ENCODE measurements at places on chromosomes 16 and 17.

DNA sequence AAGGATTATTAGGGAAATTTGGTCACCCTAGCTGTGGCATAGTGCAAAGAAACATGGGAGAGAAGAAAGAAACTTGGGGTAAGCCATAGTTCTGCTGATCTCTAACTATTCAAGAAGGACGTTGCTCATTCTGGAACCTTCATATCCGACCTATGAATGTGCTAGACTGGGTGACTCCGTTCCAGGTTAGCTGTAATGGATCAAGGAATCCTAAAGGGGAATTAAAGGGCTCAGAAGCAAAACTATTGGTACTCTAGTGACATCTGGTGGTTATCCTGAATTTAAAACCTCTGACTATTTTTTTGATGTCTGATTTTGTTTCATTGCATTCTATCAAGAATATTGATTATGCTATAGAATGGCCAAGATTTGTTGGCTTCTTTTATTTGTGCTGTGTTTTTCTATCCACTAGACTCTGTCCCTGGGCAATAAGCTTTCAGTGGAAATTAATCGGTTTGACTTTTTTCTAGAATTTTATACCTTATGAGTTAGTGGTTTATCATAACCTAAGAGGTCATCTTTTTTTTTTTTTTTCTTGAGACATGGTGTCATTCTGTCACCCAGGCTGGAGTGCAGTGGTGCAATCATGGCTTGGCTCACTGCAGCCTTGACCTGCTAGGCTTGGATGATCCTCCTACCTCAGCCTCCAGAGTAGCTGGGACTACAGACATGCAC, 19.5 kb downstream of the PCTP start:
- peak; percentile 33 for DNase-seq

DNA sequence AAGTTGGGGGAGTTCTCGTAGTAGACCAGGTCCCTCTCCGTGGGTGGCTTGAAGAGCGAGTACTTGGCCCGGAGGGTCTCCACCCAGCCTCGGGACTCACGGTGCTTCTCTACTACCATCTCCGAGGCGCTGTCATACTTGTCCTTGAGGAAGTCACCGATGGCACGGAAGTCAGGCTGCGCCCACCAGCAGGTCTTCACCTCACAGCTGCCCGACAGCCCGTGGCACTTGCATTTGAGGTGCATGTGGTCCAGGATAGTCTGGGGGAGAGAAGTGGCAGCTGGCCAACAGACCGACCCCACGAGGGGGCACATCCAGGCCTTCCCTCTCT, 50.0 kb downstream of the WNT3 start:
- no peak for DNase-seq

- no peak for DNase-seq
Measured at GRCh38 chr16:23101012-23101550, 48.2 kb downstream of the USP31 start.

DNA sequence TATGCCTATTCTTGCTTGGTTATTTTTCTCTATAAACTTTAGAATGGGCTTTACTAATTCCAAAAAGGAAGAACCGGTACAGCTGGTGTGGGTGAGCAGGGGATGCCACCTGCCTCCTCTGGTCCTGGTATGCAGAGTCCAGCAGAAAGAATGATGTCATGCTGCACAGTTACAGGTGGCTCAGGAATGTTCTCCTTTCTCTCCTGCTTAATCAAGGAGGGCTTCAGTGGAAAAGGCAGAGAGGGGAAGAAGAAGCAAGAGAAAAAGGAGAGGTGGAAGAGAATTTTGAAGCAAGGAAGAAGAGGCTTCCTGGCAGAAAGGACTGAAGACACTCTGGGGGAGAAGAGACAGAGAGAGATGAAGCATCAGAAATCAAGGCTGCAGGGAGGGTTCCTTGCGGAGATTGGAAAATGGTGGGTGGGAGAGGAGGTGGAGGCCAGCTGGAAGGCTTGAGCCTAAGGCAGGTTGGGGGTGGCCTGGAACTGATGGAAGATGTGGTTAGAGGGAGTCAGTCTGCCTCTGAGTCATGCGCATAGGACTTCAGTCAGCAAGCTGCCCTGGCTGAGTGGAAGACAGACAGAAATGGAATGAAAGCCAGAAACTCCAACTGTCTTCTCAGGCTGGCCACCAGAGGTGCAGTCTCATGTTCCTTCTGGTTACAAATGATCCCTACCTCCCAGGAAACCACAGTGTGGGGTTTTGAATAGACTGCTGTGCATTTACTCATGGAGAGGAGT, 64.6 kb upstream of the CRHR1 start:
- DNase-seq: no peak

DNA sequence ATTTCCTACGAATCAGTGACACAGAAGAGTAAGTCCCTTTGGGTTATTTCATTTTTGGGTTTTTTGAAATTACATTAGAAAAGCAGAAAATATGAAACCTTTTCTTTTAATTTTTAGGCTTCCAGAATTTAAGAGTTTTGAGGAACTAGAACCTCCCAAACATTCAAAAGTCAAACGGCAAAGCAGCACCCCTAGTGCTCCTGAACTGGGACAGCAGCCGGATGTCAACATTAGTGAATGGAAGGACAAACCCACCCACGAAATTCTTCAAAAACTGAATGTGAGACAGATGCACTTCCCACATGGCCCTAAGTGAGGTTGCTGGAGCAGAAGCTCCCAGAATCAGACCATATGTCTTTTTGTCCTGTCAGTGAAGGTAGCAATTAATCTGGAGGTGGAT, 199.4 kb downstream of the PHKB start:
- no peak for DNase-seq

GRCh38 chr17:76542984-76543383, 3.1 kb downstream of the PRCD start:
- no peak for DNase-seq

GRCh38 chr17:18381158-18381952, 3.8 kb downstream of the EVPLL start:
- no peak for DNase-seq

- DNase-seq: no peak
Measured at GRCh38 chr17:77881545-77881944, 77.0 kb upstream of the TNRC6C start.

DNA sequence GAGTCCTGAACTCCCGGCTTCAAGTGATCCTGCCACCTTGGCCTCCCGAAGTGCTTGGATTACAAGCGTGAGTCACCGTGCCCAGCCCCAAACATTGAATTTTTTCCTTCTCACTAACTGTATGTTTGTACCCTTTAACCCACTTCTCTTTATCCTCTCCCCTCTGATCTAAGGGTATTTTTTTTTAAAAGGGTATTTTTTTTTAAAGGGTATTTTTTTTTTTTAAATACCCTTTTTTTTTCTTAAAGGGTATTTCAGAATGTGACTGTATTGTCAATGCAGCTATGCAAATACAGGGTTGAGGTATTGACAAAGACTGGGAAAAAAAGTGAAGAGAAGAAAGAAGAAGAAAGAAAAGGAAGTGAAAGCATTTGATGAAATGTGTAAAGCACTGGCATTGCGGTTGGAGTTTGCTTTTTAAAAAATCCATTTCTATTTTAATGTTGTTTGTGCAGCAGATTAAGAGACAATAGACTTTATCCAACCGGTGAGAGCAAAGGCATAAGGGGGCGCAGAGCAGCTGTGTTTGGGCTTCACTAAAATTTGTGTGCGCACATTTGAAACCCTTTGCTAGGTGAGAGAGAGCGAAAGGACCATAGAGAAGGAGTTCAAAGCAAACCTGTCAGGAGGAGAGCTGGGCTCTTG, 42.4 kb downstream of the SYT17 start:
- DNase-seq: no peak

DNA sequence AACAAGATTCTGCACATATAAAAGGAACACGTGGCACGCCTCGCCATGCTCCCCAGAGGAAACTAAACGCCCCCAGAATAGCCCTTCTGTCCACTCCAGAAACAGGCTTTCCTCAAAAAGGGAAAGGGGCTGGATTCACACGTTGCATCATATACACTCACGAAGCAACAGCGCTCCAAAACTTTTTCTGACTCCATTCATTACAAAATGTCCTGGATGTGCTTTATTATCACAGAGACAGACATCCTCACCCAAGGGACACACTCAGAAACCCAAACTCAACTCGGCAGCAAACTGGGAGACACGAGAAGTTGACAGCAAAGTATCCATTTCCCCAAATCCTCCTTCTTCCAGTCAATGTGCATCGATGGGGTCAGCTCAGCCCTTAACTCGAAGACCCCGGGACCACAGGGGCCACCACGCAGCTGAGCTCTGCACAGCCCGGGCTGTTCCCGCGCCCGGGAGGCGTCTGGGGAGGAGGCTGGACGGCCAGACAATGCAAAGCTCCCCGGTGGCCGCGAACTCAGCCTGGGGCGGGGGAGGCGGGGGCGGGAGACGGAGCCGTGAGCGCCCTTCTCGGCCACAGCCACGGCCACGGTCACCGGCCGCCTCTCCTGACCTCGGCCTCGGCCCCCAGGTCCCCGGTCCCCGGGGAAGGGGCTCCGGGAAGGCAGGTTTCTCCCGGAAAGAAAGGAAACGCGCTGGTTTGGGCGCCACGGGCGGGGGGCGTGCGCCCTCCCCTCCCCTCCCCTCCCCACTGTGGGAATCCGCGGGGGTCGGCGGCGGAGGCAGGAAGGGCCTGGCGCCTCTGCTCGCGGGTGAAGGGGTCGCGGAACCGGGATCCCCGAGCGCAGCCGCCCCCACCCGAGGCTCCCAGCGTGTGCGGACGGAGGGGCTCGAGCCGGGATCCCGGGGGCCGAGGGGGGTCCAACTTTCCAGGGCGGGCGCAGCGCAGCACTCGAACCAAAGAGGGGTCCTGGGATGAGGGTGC, 1.2 kb downstream of the NXN start:
- no peak for DNase-seq

GRCh38 chr17:18959845-18960240, 7.9 kb downstream of the SLC5A10 start:
- no peak for DNase-seq

- DNase-seq: no peak
Measured at GRCh38 chr17:57537524-57538410, 207.3 kb downstream of the CCDC182 start.

- no peak for DNase-seq
Measured at GRCh38 chr16:69618307-69618706, 52.5 kb downstream of the NFAT5 start.

- no peak for DNase-seq
Measured at GRCh38 chr16:86383488-86384262, 126.7 kb upstream of the FOXF1 start.

GRCh38 chr17:63947711-63948330, 15.7 kb upstream of the CD79B start:
- no peak for DNase-seq

GRCh38 chr16:54928016-54928356, 2.7 kb upstream of the IRX5 start:
- DNase-seq: peak; percentile 75

DNA sequence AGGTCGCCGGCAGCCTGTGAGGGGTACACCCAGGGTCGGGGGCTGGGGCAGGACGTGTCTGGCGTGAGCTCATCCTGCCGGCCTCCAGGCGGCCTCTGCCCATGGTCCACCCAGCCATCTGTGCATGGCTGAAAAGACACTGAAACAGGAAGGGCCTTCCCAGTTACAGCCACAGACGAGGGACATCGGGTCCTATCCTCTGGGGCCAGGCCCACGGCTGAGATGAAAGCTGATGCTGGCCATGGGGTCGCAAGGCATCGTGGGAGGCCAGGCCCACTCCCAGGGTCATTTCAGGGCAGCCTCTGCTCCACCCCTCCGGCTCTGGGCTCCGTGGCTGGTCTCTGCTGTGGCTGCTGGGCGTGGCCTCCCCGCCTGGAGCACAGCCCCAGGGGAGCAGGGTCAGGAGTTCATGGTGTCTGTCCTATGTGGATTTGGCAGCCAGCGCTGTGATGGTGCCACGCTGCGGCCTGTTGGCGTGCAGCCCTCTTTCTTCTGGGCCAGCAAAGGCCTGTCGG, 16.6 kb upstream of the ATP6V0C start:
- DNase-seq: no peak

- DNase-seq: peak; percentile 56
Measured at GRCh38 chr17:74442670-74443515, 11.0 kb downstream of the GPRC5C start.

DNA sequence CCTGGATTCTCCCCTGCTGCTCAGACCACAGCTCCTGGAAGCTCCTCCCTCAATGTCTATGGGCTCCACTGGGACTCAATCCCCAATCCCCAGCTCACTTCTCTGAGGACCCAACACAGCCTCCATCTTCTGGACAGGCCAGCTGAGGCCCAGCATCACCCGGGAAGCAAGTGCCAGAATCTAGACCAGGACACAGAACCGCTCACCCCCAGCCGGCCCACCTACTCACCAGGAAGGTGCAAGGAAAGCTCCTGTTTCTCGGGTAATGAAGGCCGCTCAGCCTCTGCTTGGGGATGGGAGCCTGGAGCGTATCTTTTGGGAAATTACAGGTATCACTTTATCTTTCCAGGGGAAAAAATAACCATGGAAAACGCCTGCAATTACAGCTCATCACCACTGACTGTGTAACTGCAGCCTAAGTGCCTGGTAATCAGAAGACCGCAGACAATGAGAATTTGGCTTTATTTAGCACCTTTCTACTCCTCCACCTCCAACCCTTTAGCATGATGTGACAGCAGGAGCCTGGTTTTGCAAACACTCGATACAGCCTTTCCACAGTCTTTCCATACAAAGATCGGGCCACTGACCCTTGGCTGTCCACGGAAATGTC, 49.6 kb upstream of the RPL38 start:
- DNase-seq: no peak

- no peak for DNase-seq
Measured at GRCh38 chr17:78541488-78542206, 35.5 kb downstream of the DNAH17 start.

- DNase-seq: peak; percentile 73
Measured at GRCh38 chr16:73058616-73059409, 10.9 kb upstream of the ZFHX3 start.

DNA sequence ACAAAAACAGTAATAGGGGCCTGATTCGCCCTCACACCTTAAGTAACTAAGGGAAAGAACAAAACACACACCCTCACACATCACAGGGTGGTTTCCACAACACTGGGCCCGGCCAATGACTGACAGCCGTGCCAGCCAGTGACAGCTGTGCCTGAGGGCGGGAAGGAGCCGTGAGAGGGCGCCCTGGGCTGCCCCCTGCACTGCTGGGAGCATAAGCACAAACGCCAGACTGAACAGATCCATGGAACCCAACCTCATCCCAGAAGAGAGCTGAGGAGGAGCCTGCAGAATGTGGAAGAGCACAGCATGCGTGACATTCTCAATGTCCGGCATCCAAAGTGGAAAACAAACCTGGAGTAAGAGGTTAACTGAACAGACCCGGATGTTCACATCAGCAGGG, 16.0 kb downstream of the CSNK1D start:
- no peak for DNase-seq

DNA sequence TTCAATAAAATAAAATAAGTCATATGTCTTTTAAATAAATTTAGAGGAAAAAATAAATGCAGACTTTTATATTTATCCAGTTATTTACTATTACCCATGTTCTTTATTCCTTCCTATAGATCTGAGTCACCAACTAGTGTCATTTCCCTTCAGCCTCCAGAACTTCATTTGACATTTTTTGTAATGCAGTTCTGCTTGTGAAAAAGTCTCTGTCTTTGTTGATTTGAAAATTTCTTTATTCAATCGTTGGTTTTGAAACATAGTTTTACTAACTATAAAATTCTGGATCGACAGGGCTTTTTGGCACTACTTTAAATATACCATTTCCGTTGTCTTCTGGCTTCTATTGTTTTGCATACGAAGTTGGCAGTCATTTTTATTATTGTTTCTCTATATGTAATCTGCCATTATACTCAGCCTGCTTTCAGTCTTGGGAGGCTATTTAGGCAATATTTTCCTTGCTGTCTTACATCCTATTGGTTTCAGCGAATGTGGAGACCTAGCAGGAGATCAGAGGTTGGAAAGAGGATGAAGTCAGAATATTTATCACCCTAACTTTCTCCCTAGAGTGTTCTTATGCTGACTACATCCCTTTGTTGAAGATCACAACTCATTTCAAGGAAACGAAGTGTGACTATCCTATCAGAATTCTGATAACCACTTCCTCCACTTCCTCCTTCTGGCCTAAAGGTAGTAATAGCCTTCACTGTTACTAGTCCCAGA, 42.0 kb upstream of the SLC6A2 start:
- DNase-seq: no peak

All from NCI-H1105 treated with DMSO at 0.1 percent for 48 hours (cell line).